ENCODE measurements at places on chromosomes 12 and 14.
A peak's percentile ranks its signal among the peaks of the same experiment; 100 is the strongest.

DNA sequence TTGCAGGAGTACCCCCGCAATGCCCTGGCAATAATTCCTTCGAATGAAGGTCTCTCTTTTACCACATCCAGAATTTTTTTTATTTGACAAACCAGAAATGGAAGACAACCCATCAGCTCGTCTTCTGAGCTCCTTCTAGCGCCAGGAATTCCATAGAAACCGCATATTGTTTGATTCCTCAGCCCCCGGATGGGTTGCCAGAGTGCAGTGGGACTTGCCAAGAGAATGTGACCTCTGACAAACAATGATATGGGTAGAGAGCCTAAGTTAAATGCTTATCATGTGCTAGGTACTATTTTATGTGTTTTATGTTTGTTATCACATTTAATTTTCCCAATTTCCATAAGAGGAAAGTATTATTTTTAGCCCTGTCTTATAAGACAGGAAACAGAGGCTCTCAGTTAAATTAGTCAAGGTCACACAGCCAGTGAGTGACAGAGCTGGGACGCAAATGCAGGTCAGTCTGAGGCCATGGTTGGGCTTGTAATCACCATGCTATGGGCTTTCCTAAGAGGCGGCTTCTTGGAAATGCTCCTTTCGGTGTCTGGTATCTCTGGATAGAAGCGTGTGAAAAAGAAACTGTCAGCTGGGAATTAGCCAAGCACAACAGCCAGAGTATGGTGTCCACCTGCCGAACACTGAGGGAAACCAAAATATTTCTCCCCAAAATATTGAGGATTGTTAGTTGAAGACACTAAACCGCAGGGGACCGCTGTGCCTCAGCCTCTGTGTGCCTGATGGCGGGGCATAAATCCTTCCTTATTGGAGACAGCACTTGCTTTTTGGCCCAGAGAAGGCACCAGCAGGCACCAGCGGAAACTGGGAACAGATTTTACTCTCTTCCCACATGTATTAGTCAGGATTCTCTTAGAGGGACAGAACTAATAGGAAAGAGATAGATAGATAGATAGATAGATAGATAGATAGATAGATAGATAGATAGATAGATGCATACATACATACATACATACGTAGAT is 29.4 kb upstream of the ETFBKMT start:
- DNase-seq: no peak

- DNase-seq: no peak
Observed at GRCh38 chr12:82886671-82887340, 200.1 kb downstream of the TMTC2 start.

DNA sequence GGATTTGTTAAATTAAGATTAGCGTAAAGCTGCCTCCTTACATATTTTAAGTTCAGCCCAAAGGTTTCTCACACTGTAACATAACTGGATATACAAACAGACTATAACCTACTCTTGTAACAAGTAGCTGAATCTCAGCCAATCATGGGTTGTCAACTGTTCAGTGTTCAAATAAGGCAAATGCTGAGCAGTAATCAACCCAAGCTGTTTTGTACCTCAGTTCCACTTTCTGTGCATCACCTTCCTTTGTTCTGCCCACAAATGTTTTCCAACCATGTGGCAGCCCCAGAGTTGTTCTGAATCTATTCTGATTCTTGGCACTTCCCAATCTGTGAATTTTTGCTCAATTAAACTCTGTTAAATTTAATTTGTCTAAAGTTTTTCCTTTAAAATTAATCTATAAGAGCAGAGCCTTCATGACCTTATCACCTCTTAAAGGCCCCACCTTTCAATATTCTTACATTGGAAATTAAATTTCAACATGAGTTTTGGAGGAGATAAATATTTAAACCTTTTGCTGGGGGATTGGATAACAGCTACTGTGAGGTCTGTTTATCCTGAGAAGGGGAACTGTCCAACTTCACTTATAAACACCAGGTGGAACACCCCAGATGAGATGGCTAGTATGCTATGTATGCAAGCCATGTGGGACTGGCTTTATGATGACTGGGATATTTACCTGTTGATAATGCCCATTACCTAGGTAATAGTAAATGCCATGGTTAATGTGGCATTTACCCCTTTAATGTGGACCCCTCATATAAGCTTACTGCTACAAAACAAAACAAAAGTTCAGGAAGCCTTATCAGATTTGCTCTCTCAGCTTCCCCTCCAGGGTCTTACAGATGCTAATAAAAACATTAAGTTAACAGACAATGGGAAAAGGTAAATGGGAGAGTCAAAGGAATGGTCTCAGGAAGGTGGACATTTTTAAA is 42.2 kb upstream of the ARID2 start:
- no peak for DNase-seq

GRCh38 chr12:6975297-6976032 is 4.8 kb downstream of the EMG1 start:
- DNase-seq: no peak

DNA sequence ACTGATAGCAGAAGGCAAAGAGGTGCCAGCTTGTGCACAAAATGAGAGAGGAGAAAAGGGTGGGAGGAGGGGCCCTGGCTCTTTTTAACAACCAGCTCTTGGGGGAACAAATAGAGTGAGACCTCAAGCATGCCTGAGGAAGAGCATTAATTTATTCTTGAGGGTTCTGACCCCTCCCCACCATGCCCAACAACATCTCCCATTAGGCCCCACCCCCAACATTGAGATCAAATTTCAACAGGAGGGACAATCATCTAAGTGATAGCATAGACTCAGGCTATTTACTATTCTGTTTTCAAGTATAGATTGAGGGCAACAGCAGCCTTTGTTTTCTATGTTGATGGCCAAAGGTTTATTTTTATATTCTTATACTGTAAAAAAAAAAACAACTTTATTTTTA is 59.7 kb downstream of the FUT8 start:
- DNase-seq: peak; percentile 57

GRCh38 chr12:86139671-86140070 is 116.5 kb downstream of the MGAT4C start:
- DNase-seq: no peak

GRCh38 chr12:89574736-89575208 is 48.9 kb upstream of the POC1B start:
- DNase-seq: no peak

GRCh38 chr12:14153803-14154202 is 172.4 kb upstream of the GRIN2B start:
- DNase-seq: no peak

GRCh38 chr14:92484132-92484823 is 29.3 kb upstream of the RIN3 start:
- no peak for DNase-seq

DNA sequence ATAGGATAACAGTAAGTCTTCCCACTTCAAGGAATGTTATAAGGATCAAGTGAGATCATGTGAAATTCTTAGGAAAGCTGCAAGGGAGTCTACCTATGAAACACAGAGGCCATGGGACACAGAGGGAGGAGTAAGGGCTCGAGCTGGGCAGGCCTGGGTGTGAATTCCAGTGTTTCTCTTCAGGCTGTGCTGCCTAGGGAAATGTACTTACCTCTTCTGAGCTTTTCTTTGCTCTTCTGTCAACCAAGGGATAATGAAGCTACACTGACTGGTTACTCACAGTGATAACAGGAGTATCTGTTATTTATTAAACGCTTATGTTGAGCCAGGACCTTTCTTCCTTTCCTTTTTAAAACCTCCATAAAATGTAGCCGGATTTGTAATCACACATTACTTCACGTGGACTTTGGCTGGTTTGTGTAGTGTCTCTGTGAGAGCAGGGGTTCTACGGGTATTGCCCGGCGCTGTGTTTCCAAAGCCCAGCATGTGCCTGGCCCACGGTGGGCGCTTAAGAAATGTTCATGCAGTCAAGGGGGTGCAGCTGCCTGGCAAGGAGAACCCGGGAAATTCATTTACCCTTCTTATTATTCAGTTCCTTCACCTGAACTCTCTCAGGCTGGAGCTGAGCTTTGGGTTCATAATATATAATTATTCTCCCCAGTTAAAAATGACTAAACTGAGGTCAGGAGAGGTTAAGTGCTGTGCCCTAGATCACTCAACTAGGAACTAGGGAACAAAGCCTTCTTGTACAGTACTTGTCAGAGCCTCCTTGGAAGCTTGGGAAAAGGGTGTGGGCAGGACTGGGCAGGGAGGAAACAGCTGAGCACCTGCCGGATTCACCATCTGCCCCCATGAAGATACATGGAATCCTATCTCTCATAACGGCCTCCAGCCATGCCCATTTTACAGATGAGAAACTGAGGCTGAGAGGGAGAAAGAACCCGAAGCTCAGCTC is 214.2 kb downstream of the CACNA1C start:
- DNase-seq: no peak

- DNase-seq: peak; percentile 79
Observed at GRCh38 chr12:117100251-117100650, 1.0 kb upstream of the TESC start.

DNA sequence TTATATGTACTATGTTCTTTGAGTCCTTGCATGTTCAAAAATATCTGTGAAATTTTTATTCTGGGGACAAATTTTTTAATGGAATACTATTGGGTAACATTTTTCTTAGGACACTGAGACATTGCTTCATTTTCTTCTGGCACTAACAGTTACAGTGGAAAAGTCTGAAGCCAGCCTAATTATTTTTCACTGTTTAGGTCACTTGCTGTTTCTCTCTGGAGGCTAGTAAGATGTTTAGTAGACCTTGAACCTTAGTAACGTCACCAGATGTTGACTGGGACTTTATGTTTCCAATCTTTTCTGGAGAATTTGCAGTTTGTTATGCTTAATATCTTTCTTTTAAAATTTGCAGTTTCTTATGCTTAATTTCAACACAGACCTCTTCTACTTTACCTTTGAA is 12.3 kb upstream of the EPYC start:
- no peak for DNase-seq

- no peak for DNase-seq
Observed at GRCh38 chr12:89732522-89732921, 23.9 kb upstream of the ATP2B1 start.

DNA sequence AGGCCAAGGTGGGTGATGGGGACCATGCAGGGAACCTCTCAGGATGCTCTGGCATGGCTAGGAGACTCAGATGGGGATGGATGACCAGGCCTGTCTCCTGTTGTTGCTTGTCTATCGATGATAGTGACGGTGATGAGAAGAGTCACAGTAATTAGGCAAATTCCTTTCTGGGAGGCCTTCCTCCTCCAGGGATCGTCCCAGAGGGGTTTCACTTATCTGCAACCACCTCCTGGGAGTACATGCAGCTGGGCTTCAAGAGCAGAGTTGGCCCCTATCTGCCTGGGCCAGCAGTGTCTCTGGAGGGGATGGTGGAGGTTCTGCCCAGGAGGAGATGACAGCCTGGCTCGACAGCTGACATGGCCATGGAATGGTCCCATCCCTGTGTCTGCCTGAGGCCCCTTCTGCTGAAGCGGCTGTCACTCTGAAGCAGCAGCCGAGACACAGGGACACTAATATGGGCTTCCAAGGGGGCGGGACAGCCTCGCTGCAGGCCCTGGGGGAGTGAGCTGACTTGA is 27.5 kb upstream of the OAS1 start:
- no peak for DNase-seq

GRCh38 chr14:75711796-75712211 is 50.8 kb downstream of the TTLL5 start:
- peak; percentile 31 for DNase-seq

DNA sequence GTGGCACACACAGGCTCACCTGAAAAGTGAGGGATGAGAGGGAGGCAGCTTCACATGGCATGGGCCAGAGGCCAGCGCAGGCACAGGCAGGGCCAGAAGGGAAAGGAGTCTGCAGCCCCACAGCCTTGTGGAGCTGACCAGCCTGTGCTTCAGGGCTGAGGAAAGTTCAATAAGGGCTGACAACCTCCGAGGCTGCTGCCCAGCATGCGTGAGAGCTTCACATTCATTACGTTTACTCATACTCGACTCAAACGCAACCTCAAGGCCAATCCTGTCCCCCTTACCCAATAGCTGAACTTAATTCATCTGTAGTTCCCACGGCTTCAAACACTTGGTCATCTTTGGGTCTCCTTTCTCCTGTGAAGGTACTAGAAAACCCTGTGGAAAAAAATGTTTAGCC is 4.8 kb downstream of the MMAB start:
- no peak for DNase-seq

DNA sequence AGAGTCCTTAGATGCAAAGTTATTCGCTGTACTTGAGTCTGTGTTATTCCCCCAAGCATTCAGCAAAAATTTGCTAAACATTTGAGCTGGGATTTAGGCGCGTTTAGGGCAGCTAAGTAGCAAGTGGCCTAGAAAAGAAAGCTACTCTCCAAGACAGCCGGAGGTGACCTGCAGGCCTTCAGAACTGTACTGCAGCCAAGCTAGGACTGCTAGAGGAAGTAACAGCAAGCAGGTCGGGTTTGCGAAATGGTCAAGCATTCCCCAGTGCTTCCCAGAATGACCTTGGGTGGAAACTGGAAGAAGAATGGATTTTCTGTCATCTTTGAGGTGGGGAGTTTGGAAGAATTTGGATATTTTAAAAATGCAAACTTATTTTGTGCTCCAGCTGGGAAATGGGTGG is 287.5 kb downstream of the FOXN3 start:
- no peak for DNase-seq
